ENCODE measurements at places on chromosomes 5 and 9.

DNA sequence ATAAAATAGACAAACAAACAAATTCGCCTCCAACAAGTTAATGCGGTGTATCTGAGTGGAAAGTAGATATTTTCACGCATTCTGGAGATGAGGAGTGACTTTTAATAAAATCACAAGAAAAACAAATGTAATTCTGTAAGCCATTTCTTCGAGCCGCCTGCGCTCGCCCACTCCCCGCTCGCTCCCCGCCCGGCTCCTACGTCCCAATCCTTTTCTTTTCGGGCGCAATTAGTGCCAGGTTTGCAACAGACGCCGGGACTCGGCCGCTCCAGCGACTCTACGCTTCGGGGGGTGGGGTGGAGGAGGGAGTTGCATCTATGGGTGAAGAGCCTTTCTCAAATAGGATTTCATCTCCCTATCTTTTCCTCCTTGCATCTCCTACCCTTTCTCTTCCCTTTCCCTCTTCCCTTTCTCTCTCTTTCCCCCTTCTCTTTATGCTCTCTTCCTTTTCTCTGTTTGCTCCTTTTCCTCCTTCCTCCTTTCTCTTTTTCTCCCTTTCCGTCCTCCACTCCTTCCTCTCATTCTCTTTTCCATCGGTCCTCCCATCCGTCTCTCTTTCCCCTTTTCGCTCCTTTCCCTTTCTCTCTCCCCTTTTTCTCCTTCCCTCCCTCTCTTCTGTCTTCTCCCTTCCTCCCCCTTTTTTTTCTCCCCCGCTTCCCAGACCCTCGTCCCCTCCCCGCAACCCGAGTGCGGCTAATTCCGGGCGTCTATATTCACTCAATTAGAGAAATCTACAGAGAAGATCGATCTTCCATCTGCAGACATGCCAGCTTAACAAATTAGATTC lies 6.1 kb upstream of the OTP start:
- no peaks in the 10 kb centered on the region for H3K36me3 ChIP-seq
- H3K27me3 ChIP-seq = peaks cover 74% of the 10 kb centered on the region
- no peak for DNase-seq
- H3K27ac ChIP-seq = no peak overlapping the region

DNA sequence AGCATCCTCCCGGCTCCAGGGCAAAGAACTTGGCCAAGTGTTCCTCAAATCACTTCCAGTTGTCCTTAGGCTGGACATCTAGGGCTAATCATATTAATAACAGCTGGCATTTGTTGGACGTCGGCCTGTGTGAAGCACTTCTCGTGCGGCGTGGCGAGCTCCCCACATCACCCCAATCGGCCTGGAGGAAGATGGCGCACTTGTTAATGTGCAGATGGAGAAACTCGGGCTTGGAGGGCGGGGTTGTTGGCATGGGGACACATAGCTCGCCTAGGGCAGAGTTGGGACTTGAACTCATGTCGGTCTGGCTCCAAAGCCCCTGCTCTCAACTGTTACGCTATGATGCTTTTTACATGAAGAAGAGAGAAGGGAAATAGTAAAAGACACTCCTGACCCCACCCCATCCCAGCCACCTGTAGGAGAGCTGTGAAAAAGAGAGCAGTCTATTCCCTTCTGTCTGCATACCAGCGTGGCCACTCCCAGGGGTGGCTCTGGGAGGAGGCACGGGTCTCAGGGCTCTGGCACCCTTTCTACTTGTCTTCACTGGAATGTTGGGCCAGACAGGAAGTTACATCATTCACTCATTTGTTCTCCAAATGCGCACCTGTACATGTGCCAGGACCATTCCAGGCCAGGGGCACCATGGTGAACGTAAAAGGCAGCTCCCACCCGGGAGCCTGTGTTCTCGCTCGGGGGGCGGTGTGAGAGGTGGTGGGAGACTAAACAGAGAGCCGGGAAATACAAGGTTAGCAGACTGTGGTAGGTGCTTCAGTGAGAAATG lies 12.8 kb upstream of the NUP214 start:
- H3K4me1 ChIP-seq = no peaks in the 10 kb centered on the region
- H3K36me3 ChIP-seq = no peaks in the 10 kb centered on the region
- DNase-seq = no peak
- H3K4me3 ChIP-seq = no peak overlapping the region
- no peaks in the 10 kb centered on the region for H3K27me3 ChIP-seq

- peaks cover 8% of the 10 kb centered on the region for H3K36me3 ChIP-seq
- H3K27ac ChIP-seq = peak overlapping the region; percentile 71
- peak overlapping the region; percentile 98 for H3K4me3 ChIP-seq
- H3K27me3 ChIP-seq = no peaks in the 10 kb centered on the region
- H3K4me1 ChIP-seq = peaks cover 4% of the 10 kb centered on the region
- DNase-seq = no peak
These were observed 416 bp upstream of the SNX18 start for GRCh38 chr5:54517174-54517511.

- H3K27ac ChIP-seq = no peak overlapping the region
- H3K36me3 ChIP-seq = no peaks in the 10 kb centered on the region
- no peak for DNase-seq
- H3K4me3 ChIP-seq = peak overlapping the region; percentile 52
- H3K4me1 ChIP-seq = no peaks in the 10 kb centered on the region
- no peaks in the 10 kb centered on the region for H3K27me3 ChIP-seq
These were observed 1.1 kb downstream of the SOX30 start for GRCh38 chr5:157650991-157651611.

DNA sequence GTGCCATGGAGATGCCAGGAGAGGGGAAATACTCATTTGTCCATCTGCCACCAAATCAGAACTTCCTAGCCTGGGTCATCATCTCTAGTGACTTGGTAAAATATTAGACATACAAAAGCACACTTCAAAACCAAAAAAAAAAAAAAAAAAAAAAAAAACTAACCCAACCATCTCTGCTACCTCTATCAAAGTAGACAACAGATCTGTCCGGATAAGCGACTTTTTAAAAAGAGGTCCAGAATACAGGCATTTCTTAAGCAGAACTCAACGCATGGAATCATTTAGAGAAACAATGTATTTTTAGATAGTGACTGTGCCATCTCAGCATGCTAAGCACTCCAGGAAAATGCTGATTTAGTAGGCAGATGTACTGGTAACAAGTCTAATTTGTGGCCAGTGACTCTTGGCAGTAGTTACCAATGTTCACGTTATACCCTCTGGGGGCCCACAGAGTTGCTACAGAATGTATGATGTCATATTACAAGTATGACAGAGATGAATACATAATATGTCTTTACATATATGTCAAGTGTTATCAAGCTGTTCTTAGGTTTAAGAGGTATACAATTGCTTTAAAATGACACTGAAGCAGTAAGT lies 107.8 kb downstream of the SMIM23 start:
- DNase-seq = no peak
- H3K4me1 ChIP-seq = no peaks in the 10 kb centered on the region

- H3K27ac ChIP-seq = no peak overlapping the region
- H3K4me1 ChIP-seq = no peaks in the 10 kb centered on the region
- H3K27me3 ChIP-seq = no peaks in the 10 kb centered on the region
- no peaks in the 10 kb centered on the region for H3K36me3 ChIP-seq
These were observed 45.5 kb upstream of the IL7R start for GRCh38 chr5:35811108-35811741.

DNA sequence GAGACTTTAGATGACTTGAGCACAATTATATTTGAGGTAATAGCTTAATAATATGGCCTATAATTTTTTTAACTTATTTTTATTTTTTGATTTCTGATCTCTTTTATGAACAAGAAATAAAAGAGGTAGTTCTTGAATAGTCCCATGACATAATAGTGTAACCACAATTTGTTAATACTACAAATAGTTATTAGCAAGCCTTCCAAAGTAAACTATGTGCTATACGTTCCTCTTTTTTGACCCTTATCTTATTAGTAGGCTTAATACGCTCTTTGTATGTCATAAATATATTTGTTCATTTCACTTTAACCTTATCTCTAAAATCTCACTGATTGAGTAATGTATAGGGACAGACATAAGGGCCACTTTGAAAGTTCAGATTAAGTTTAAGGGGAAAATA lies 78.7 kb upstream of the NR4A3 start:
- no peaks in the 10 kb centered on the region for H3K27me3 ChIP-seq
- DNase-seq = no peak
- no peak overlapping the region for H3K27ac ChIP-seq
- no peak overlapping the region for H3K4me3 ChIP-seq

Data from tibial artery (tissue), 4 donors.